ENCODE measurements at places on chromosomes 6 and 20.

- no peak for DNase-seq
These were observed 32.5 kb upstream of the MAS1L start for GRCh38 chr6:29520232-29520631.

- no peak for DNase-seq
These were observed 734 bp upstream of the WFDC13 start for GRCh38 chr20:45701104-45701503.

DNA sequence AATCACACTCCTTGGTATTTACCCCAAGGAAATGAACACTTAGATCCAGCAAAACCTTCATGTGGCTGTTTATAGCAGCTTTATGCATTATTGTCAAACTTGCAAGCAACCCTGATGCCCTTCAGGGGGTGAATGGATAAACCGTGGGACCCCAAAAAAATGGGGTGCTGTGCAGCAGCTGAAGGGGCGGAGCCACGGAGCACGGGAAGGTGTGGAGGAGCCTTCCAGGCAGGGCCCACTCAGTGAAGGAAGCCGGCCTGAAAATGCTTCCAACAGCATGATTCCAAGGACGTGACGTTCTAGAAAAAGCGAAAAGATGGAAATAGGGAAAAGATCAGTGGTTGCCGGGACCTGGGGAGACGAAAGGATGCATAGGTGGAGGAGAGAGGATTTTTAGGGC is 25.6 kb upstream of the FRMD1 start:
- DNase-seq, result no peak

GRCh38 chr6:150175586-150176151 is 32.8 kb downstream of the PPP1R14C start:
- DNase-seq, result no peak

GRCh38 chr20:21232546-21233280 is 70.4 kb upstream of the XRN2 start:
- no peak for DNase-seq

DNA sequence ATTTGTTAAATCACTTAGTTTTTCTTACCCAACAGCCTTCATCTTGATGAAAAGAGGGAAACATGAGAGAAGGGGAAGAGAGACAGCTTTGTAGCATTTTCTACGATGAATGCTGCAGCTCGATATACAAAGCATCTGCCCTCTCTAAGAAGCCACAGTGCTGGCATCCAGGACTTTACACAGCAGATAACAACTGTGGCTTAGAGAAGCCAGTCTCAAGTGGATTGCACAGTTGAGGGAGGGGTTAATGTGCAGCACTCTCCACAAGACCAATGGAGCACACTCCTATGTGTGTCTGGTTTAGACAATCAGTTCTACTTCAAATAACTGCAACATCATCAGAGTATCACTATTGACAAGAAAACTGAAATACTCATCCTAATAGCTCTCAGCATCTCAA is 5.8 kb downstream of the C6orf120 start:
- no peak for DNase-seq

DNA sequence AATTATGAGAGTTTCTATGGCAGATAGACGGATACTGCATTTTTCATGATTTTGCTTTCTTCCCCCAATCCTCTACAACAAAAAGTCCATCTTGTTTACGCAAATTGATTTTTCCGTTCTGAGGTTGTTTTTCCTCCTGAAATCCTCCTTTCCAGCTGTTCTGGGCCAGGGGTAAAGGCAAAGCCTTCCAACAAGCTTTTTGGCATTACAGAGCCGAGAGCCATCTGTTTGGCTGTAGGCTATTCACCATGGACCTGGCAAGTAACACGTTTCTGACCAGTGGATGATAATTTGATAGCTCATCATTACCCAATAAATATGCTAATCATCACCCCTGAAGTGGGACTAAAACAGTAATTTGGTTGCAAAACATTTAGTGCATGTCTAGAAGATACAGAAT is 226.5 kb downstream of the CBLN4 start:
- no peak for DNase-seq

GRCh38 chr20:49883246-49883802 is 32.0 kb downstream of the SPATA2 start:
- DNase-seq, result no peak

All from GM04504 (cell line).